ENCODE measurements at places on chromosomes 4 and X. TPM values are rescaled to one million over a fixed set of nuclear protein-coding genes. Genes with fewer than 3 reads are reported as not detected.

DNA sequence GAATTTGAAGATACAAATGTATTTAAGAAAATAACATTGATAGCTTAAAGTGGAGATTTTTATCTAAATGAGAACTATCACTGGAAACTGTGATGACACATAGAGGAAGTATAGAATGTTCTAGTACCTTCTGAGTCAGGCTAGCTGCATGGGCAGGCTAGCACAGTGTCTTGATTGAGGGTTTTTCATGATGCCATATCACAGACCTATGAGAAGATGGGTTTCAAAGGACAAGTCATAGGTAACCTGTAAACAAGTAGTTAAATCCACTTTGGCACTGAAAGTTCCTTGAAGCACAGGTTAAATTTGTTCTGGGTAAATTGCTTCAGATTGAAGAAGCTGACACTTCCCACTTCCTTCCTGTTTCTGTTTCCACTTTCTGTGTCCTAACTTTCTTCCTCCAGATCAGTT, 48.2 kb upstream of the CDKN2AIP start:
- peaks cover 13% of the 10 kb centered on the region for H3K4me1 ChIP-seq
- H3K4me3 ChIP-seq = no peak overlapping the region
- no peak overlapping the region for H3K27ac ChIP-seq
- peaks cover 9% of the 10 kb centered on the region for H3K27me3 ChIP-seq

GPC3 gene
- 10.9 TPM for total RNA-seq

GRCh38 chr4:833731-834367, 7.9 kb upstream of the CPLX1 start:
- H3K36me3 ChIP-seq = no peaks in the 10 kb centered on the region
- no peak for DNase-seq
- H3K4me3 ChIP-seq = no peak overlapping the region
- no peaks in the 10 kb centered on the region for H3K4me1 ChIP-seq
- peaks cover 34% of the 10 kb centered on the region for H3K27me3 ChIP-seq

DNA sequence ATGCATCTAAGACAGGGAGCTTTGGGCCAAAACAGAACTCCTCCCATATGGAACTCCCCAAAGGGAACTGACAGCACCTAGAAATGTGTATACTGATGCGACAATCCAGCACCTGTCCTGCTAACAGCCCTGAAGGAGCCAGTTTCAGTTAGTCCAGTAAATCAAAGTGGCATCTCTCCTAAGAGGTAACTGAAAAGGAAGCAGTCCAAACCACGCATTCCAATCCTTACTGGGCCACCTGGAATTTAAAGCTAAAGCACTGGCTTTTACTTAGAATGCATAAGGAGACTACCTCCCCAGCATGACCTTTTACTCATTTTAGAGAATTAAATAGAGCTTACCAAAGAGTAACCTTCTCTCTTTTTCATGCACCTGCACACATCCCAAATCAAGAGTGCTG, 586.8 kb upstream of the PITX2 start:
- no peaks in the 10 kb centered on the region for H3K36me3 ChIP-seq
- no peaks in the 10 kb centered on the region for H3K27me3 ChIP-seq

- H3K27ac ChIP-seq = no peak overlapping the region
- no peaks in the 10 kb centered on the region for H3K27me3 ChIP-seq
- no peaks in the 10 kb centered on the region for H3K4me1 ChIP-seq
- no peak for DNase-seq
Measured at GRCh38 chrX:106481341-106481740, 130.4 kb upstream of the RADX start.

- no peaks in the 10 kb centered on the region for H3K4me1 ChIP-seq
- no peak overlapping the region for H3K27ac ChIP-seq
- no peak for DNase-seq
- no peak overlapping the region for H3K4me3 ChIP-seq
- H3K27me3 ChIP-seq = no peaks in the 10 kb centered on the region
Measured at GRCh38 chrX:13463608-13464007, 105.8 kb upstream of the EGFL6 start.

CLDN22 gene
- total RNA-seq = not detected

- DNase-seq = peak; percentile 80
- H3K36me3 ChIP-seq = no peaks in the 10 kb centered on the region
- peak overlapping the region; percentile 80 for H3K27ac ChIP-seq
- H3K4me1 ChIP-seq = peaks cover 41% of the 10 kb centered on the region
- H3K4me3 ChIP-seq = no peak overlapping the region
Measured at GRCh38 chr4:78634011-78634664, 82.6 kb downstream of the ANXA3 start.

GRCh38 chr4:101158134-101158482, 189.2 kb downstream of the PPP3CA start:
- no peak for DNase-seq
- H3K27me3 ChIP-seq = no peaks in the 10 kb centered on the region
- H3K27ac ChIP-seq = no peak overlapping the region
- H3K4me1 ChIP-seq = peaks cover 30% of the 10 kb centered on the region
- no peaks in the 10 kb centered on the region for H3K36me3 ChIP-seq

MGARP gene
- 0.60 TPM for total RNA-seq

GABRE gene
- 56.7 TPM for total RNA-seq

GRCh38 chrX:16023790-16024734, 99.3 kb upstream of the GRPR start:
- no peak overlapping the region for H3K4me3 ChIP-seq
- H3K27ac ChIP-seq = no peak overlapping the region
- H3K4me1 ChIP-seq = no peaks in the 10 kb centered on the region
- no peak for DNase-seq
- no peaks in the 10 kb centered on the region for H3K36me3 ChIP-seq
- no peaks in the 10 kb centered on the region for H3K27me3 ChIP-seq

LEF1 gene
- 7.2 TPM for total RNA-seq

P2RY4 gene
- total RNA-seq = 5.2 TPM

- H3K4me3 ChIP-seq = no peak overlapping the region
- peak overlapping the region; percentile 69 for H3K27ac ChIP-seq
- H3K36me3 ChIP-seq = peaks cover 19% of the 10 kb centered on the region
- DNase-seq = no peak
- no peaks in the 10 kb centered on the region for H3K27me3 ChIP-seq
- H3K4me1 ChIP-seq = peaks cover 38% of the 10 kb centered on the region
Measured at GRCh38 chrX:120457766-120458180, 11.3 kb downstream of the LAMP2 start.

DNA sequence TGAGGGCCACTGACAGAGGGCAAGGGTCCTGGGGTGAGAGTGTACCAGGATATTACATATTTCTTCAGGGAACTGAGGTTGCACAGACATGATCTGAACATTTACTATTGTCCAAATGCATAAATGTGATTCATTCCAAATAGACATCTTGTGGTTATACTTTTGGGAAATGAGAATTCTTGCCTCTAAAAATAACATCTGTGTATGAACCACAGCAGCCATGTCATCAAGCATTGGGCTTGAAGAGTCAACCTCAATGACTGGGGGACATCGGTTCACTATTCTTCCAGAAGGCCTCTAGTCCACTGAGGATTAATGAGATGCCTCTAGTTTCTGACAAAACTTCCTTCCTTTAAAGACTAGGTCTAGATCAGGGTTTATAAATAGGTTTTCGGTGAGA, 193.1 kb upstream of the GPC4 start:
- H3K27me3 ChIP-seq = no peaks in the 10 kb centered on the region
- H3K4me1 ChIP-seq = no peaks in the 10 kb centered on the region
- DNase-seq = no peak
- H3K36me3 ChIP-seq = no peaks in the 10 kb centered on the region

DNA sequence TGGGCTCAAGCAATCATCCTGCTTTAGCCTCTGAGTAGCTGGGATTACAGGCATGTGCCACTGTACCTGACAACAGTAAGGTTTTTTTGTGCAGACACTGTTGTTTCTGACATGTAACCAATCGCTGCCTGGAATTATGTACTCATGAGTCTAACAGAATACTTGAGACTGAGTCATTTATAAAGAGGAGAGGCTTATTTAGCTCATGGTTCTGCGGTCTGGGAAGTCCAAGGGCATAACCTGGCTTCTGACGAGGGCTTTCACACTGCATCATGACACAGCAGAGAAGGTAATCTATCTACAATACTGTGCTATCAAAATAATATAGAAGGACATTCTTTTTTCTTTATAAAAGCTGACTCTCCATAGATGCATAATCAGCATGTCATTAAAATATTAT, 115.5 kb upstream of the STOX2 start:
- H3K27ac ChIP-seq = no peak overlapping the region
- no peak for DNase-seq
- no peaks in the 10 kb centered on the region for H3K36me3 ChIP-seq
- no peaks in the 10 kb centered on the region for H3K27me3 ChIP-seq
- no peak overlapping the region for H3K4me3 ChIP-seq
- no peaks in the 10 kb centered on the region for H3K4me1 ChIP-seq

- no peaks in the 10 kb centered on the region for H3K36me3 ChIP-seq
- H3K27me3 ChIP-seq = no peaks in the 10 kb centered on the region
- DNase-seq = no peak
- H3K4me3 ChIP-seq = no peak overlapping the region
Measured at GRCh38 chr4:105067946-105068345, 78.7 kb upstream of the TET2 start.

GRCh38 chrX:124426288-124427169, 80.2 kb downstream of the SH2D1A start:
- H3K4me3 ChIP-seq = no peak overlapping the region
- no peak for DNase-seq
- H3K36me3 ChIP-seq = no peaks in the 10 kb centered on the region
- no peaks in the 10 kb centered on the region for H3K4me1 ChIP-seq
- no peaks in the 10 kb centered on the region for H3K27me3 ChIP-seq

DNA sequence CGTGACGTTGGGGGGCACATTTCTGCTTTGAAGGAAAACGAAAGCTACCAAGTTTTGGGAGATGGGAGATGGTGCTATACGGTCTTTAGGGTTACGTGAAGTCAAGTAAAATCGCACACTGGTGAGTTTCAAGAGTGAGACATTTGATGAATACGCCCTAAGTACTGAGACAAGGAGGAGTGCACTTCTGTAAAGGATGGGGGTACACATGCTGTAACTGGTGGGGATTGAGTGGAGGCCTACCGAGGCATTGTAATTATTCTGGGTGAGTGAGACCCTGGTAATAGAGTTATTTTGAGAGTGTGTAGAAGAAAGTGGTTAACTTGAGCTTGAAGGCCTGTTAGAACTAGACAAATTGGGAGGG, 536 bp downstream of the SH3BGRL start:
- H3K27ac ChIP-seq = peak overlapping the region; percentile 83
- H3K4me3 ChIP-seq = peak overlapping the region; percentile 58
- peaks cover 10% of the 10 kb centered on the region for H3K4me1 ChIP-seq
- H3K36me3 ChIP-seq = no peaks in the 10 kb centered on the region
- no peak for DNase-seq
- H3K27me3 ChIP-seq = no peaks in the 10 kb centered on the region

VAMP7 gene
- total RNA-seq = 21.9 TPM

SPATA4 gene
- total RNA-seq = 0.57 TPM

DNA sequence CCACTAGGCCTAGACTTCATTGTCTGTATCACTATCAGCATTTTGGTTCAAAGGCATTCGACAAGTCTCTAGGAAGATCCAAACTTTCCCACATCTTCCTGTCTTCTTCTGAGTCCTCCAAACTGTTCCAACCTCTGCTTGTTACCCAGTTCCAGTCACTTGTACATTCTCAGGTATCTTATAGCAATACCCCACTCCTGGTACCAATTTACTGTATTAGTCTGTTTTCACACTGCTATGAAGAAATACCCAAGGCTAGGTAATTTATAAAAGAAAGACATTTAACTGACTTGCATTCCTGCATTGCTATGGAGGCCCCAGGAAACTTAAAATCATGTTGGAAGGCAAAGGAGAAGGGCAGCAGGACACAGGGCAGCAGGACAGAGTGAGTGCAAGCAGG, 293.9 kb downstream of the ARAP2 start:
- H3K36me3 ChIP-seq = no peaks in the 10 kb centered on the region
- no peak overlapping the region for H3K27ac ChIP-seq
- no peaks in the 10 kb centered on the region for H3K4me1 ChIP-seq
- H3K4me3 ChIP-seq = no peak overlapping the region

GLRB gene
- total RNA-seq = 3.6 TPM

DNA sequence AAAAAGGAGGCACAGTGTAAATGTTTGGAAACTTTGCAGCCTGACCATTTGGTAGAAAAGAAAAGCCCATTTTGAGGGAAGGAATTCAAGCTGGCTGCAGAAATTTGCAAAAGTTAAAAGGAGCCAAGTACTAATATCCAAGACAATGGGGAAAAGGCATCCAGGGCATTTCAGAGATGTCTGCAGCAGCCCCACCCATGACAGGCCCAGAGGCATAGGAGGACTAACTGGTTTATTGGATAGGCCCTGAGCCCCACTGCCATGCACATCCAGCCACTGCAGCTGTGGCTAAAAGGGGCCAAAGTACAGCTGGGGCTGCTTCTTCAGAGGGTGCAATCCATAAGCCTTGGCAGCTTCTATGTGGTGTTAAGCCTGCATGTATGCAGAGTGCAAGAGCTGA, 104.9 kb downstream of the HS3ST1 start:
- H3K4me3 ChIP-seq = no peak overlapping the region
- H3K27ac ChIP-seq = no peak overlapping the region
- DNase-seq = no peak

CDS1 gene
- 36.2 TPM for total RNA-seq

DNA sequence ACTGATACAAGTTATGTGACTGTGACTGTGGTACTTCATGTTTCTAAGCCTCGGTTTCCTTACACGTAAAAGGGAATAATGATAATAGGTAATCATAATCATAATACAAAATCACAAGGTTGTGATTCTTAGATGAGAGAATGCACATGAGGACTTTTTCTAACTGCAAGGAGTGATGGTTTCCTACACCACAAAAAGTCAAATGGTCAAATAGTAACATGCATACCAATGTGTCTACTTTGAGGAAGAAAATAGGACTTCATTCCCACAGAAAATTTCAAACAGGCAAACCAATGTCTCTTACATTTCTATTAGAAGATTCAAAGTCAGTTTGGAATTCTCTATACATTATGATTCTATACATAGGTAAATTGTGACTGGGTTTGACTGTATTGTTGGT, 368.7 kb upstream of the FTHL17 start:
- no peaks in the 10 kb centered on the region for H3K4me1 ChIP-seq
- DNase-seq = no peak
- H3K4me3 ChIP-seq = no peak overlapping the region
- H3K27me3 ChIP-seq = no peaks in the 10 kb centered on the region
- H3K36me3 ChIP-seq = no peaks in the 10 kb centered on the region
- no peak overlapping the region for H3K27ac ChIP-seq

GRCh38 chrX:47936224-47936939, 67.4 kb downstream of the ZNF182 start:
- no peaks in the 10 kb centered on the region for H3K27me3 ChIP-seq
- H3K4me3 ChIP-seq = no peak overlapping the region
- no peak for DNase-seq
- H3K27ac ChIP-seq = no peak overlapping the region

ADRA2C gene
- total RNA-seq = 5.3 TPM

- no peak overlapping the region for H3K4me3 ChIP-seq
- H3K27ac ChIP-seq = no peak overlapping the region
- no peak for DNase-seq
- no peaks in the 10 kb centered on the region for H3K36me3 ChIP-seq
Measured at GRCh38 chr4:99653916-99654315, 3.7 kb downstream of the C4orf54 start.

- no peaks in the 10 kb centered on the region for H3K36me3 ChIP-seq
- DNase-seq = no peak
- H3K4me3 ChIP-seq = no peak overlapping the region
- peaks cover 17% of the 10 kb centered on the region for H3K4me1 ChIP-seq
Measured at GRCh38 chr4:185838514-185839193, 26.7 kb upstream of the SORBS2 start.
